Sciatic nerve (tissue), 2 donors: ENCODE measurements at places on chromosomes 7 and 10.

DNA sequence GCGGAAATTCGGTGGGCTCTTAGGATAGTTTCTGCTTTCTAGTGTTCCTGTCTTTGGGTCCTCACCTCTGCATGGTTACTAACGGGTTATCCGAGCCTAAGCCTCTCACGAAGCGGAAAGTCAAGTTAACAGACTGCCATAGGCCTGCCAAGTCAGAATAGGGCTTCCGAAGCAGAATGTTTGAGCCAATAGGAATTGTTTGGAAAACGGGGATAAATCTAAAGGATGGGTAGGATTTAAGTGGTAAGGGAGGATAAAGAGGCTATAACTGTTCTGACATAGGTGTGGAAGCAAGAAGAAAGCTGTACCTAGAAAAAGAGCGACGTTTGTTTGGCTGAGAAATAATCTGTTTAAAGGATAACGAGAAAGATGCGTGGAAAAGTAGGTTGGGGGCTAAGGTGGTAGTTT lies 851 bp downstream of the TMEM254 start:
- DNase-seq = no peak

GRCh38 chr10:88888810-88889445 lies 8.9 kb downstream of the STAMBPL1 start:
- no peak for DNase-seq

DNA sequence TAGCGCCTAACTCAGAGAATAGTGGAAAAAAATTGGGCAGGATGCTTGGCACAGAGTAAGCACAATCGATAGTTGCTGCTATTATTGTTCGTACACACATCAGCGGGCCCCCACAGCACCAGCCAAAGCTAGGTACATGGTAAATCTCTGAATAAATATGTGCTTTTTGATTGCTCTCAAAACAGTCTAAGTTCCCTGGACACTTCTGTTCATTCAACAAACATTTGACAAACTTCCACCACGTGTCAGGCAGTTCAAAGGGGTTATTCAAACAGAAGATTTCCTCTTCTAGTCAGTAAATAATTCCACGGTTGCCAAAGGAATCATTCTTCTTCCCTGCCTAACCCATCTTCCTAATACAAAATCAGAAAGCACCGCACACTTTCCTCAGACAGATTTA lies 150.8 kb downstream of the DGKI start:
- no peak for DNase-seq

GRCh38 chr7:44138698-44139097 lies 2.4 kb downstream of the MYL7 start:
- DNase-seq = no peak

DNA sequence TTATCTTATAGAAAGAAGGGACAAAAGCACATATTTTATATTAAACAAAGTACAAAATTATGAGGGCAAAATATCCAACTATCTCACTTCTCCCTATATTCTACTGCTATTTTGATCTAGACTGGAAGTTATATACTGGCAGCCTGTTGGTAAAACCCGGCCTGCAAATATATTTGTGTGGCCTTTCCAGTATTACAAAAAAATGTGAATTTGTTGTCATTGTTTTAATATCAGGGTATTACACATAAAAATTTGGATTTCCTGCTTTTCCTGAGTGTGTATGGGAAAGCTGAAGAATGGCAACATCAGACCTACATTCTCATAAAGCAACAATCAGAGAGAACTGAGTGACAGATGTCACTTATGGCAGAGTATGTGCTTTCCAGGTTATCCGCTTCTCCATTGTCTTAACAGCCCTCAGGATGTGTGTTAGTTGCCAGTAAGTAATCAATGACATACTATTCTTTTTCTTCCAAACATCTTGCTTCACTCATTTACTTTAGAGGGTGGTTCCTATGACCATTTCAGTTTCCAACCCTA lies 7.3 kb downstream of the SYPL1 start:
- DNase-seq = no peak

- DNase-seq = no peak
These were observed 12.0 kb upstream of the RASSF4 start for GRCh38 chr10:44947371-44948152.

DNA sequence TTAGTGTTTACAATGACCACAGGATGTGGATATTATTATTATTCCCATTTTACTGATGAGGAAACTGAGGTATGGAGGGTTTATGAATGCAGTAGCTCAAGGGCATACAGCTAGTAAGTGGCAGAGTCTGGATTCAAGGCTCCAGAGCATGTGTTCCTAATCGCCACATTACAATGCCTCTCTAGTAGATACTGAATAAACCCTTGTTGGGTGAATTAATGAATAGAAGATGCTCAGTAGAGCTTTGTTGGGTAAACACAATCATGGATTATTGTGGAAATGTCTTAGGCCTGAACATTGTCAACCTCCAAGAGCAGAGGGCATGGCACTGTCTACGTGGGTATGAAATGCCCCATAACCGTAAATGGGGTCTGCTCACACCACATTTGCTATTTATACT lies 545.3 kb downstream of the LRMDA start:
- DNase-seq = no peak

DNA sequence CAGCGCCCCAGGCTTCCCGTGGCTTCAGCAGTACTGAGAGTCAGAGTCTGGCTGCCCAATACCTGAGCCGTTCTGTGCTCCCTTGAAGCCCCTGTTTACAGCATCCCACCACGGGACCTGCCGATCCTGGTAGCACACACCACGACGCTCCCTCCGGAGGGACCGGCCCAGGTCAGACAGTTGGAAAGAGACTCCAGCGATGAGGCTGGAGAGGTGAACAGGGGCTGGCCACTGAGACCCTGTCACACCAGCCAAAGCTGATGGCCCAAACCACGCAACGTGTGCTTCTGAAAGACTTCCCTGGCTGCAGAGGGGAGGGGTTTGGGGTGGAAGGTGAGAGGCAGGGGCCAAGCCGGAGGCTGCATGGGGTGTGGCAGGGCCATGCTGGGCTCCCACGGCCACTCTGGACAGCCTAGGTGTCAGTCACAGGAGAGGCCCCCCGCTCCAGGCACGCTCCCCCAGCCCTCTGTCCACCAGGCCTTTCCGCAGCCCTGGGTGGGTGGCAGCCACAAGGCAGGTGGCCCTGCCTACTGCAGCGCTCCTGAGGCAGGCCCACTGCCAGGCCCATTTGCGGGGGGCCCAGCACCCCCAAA lies 140.2 kb upstream of the CHST15 start:
- DNase-seq = no peak

DNA sequence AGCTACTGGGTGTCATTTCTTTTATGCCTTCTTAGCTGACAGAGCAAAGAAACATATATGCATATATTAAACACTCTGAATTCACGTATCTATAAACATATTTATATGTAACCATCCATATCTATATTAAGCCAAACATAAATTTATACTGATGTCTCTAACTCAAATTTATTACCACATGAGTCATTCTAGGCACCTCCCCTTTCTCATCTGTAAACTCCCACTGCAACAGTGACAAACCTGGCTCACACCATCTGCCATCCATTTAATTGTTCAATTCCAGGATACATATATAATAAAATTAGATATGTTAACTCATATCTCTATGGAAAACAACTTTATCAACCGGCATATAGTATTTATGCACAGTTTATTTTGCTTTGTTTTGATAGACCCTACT lies 722.3 kb downstream of the SORCS1 start:
- DNase-seq = no peak

- no peak for DNase-seq
These were observed 874 bp upstream of the RBP3 start for GRCh38 chr10:47347303-47347675.

GRCh38 chr10:111392910-111393309 lies 316.1 kb downstream of the ADRA2A start:
- DNase-seq = no peak

DNA sequence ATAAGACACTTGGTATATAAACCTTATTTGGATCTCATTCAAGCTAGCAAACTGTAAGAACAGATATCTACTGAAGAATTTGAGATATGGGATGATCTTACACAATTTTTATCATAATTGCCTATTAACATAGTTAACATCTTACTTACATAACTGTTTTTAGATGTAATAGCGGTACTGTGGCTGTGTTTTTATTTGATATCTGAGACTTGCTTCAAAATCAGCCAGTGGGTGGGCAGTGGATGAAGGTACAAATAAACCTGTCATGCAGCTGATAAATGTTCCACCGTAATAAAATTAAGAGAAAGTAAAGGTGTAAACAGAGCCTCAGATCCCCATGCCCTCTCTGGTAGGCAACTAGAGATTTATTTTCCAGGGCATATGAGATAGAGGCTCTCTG lies 28.4 kb upstream of the PTPRN2 start:
- no peak for DNase-seq

DNA sequence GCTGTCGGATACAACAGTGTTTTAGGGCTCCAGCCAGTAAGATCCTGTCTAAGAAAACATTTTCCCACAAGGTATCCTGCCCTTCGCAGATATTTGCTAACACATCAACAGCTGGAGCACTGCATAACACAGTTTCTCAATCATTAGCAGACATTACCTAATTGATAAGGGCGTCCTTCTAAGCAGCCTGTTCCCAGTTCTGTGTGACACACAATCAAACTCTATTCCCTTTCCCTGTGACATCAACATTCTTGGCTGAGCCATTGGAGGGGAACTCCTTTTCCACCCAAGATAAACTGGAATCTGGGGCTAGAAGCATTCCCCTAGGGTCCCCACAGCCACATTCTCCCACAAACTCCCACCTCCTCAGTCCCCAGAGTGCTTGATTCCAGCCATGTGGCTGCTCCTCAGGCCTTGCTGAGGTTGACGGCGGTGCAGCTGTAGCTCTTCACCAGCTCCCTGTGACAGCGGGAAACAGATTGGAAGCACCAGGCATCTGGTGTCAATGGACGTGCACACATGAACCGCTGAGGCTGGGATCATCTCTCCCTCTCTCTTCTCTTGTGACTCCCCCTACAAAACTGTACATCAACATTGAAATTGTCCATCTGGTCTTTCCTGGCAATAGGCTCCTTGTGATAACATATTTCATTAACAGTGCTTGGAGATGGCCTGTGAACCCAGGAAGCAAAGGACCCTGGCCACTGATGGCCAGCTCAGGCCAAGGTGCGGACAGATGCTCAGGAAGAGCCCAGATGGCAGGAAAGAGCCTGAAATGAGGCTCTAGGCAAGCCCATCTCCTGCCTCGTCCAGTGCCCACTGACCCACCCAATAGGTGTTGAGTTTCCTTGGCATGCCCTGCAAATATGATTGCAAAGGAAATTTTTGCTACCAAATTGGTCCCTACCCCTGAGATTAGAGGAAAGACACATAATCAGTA lies 131.1 kb upstream of the TBX20 start:
- DNase-seq = no peak

DNA sequence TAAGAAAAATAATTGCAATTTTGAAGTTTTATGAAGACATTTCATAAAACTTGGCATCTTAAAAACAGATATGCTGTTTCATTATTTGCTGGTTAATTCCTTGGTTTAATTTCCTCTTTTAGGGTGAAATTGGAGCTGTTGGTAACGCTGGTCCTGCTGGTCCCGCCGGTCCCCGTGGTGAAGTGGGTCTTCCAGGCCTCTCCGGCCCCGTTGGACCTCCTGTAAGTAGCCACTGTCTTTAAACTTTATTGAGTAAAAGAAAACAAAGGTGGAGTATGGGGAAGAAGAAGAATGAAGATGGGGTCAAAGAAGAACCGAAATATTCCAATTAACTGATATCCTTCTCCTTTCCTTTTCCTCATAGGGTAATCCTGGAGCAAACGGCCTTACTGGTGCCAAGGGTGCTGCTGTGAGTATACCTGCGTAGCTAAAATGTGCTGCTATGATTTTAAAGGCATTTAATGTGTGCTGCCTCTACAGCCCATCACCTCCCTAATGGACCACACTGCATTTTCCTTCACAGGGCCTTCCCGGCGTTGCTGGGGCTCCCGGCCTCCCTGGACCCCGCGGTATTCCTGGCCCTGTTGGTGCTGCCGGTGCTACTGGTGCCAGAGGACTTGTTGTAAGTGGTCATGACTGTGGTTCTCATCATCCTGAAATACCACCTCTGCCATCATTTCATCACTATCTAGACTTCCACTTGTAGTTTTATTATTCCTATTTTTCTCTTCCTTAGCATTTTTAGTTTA lies 14.7 kb downstream of the COL1A2 start:
- no peak for DNase-seq
